ENCODE measurements at places on chromosomes 5 and 9.

GRCh38 chr5:129905473-129906176 is 1.4 kb downstream of the CHSY3 start:
- no peak for DNase-seq

DNA sequence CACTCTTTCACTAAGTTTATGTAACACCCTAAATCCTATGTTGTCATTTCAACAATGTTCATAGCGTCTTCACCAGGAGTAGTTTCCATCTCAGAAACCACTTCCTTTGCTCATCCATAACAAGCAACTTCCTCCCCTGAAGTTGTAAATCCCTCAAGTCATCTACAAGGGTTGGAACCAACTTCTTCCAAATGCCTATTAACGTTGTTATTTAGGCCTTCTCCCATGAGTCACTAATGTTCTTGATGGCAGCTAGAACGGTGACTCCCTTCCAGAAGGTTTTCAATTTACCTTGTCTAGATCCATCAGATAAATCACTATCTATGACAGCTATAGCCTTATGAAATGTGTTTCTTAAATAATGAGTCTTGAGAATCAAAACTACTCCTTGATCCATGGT is 73.3 kb upstream of the TARS1 start:
- DNase-seq: no peak

DNA sequence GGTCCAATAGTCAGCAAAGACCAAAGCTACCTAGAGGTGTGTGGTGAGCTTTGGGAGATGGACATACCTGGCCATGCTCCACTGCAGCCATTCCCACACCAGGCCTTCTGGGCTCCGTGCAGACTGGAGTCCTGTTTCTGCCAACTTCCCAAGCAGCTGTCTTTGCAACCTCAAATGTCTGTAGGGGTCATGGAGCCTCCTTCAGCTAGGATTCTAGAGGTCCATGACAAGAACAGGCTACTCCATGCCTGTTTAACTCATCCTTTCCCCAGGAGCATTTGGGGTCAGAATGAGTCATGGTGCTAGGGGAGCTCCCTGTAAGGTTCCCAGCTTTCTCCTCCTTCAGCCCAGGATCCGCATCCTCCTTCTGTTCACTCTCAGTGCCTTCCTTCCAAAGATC is 17.1 kb downstream of the VPS13A start:
- DNase-seq: no peak

- no peak for DNase-seq
Measured at GRCh38 chr9:132673355-132673754, 3.1 kb downstream of the GTF3C4 start.

- DNase-seq: no peak
Measured at GRCh38 chr9:127055745-127056402, 66.6 kb downstream of the ANGPTL2 start.

- no peak for DNase-seq
Measured at GRCh38 chr5:83925321-83925954, 204.8 kb upstream of the HAPLN1 start.

DNA sequence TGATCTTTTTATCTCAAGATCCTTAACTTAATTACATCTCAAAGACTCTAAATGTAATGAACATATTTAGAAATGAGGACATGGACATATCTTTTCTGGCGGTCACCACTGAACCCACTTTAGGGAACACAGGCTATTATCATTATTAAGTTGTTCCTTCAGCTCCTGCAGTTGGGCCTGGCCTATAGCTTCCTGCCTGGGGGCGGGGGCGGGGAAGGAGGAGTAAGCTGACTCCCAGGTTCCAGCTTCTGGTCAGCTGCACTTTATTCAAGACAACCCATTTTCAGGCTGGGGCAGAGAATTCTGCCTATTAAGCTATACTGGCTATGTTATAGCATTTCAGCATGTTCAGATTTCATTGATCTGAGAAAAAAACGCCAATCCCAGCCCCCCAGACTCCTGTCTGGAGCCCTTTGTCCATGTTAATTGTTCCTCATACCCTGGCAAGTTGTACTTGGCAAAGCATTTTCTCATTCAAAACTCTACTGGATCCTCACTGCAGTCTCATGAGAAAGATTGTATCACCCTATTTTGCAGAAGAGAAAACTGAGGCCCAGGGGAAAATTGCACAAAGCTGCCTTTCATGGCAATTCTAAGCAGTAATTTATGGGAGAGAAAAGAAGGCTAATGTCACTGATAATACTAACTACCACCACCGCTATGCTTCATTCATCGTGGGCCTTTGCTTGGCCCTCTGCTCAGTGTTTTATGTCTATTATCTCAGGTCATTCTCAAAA is 25.1 kb downstream of the COL15A1 start:
- DNase-seq: no peak

DNA sequence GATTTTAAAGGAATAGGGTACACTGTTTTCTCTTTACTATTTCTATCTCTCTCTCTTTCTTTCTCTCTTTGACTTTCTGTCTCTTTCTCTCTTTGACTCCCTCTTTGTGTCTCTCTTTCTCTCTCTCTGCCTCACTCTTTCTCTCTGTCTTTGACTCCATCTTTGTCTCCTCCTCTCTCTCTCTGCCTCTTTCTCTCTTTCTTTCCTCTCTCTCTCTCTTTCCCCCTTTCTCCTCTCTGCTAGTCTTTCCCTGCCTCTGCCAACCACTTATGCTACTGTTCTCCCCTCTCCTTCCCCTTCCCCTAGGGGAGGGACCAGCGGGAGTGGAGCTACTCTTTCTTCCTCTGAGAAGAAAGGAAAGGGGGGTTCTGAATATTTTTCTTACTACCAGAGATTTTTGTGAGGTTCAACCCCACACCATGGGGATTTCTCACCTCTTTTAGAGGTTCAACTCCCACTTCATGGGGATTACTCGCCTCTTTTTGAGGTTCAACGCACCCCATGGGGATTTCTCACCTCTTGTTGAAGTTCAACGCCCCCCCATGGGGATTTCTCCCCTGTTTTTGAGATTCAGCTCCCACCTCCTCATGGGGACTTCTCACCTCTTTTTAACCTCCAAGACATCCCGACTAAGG is 309.9 kb downstream of the NR3C1 start:
- no peak for DNase-seq

- no peak for DNase-seq
Measured at GRCh38 chr5:172052450-172053236, 46.2 kb upstream of the FBXW11 start.

DNA sequence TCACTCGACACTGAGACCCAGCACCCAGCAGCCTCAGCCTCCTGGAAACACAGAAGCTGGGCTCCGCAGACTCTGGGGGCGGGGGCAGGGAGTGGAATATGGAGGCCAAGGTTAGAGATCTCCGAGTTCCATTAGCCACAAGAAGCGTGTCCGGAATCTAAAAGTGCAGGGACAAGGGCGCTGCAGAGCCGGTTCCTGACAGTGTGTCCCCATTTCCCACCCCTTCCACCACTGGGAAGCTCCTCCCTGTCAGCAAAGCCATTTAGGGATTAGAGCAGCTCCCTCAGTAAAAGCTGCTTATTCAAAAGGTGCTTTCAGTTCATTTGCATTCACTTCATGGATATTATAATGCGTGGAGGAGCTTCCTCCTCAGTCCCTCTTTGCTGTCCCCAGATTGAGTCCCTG is 74.1 kb upstream of the HSPA9 start:
- no peak for DNase-seq

GRCh38 chr5:33795496-33795895 is 96.3 kb downstream of the ADAMTS12 start:
- no peak for DNase-seq

GRCh38 chr5:180070756-180071530 is 616 bp downstream of the RNF130 start:
- DNase-seq: peak; percentile 36

DNA sequence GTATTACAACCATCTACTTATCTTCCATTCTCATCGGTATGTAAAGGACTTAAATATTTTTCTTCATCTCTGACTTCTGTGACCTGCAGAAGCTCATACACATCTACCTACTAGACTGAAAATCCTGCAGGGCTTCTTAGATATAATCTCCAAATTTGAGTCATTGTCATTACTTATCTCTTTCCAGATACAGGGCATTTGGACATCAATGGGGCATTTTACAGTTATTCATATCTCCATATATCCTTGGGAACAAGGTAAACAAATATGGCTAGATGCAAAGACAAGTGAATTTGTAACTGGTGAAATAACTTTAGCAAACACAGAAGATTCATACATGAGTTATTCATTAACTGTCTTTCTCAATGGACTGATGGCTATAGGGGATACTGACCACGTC is 37.7 kb upstream of the IL7R start:
- no peak for DNase-seq

DNA sequence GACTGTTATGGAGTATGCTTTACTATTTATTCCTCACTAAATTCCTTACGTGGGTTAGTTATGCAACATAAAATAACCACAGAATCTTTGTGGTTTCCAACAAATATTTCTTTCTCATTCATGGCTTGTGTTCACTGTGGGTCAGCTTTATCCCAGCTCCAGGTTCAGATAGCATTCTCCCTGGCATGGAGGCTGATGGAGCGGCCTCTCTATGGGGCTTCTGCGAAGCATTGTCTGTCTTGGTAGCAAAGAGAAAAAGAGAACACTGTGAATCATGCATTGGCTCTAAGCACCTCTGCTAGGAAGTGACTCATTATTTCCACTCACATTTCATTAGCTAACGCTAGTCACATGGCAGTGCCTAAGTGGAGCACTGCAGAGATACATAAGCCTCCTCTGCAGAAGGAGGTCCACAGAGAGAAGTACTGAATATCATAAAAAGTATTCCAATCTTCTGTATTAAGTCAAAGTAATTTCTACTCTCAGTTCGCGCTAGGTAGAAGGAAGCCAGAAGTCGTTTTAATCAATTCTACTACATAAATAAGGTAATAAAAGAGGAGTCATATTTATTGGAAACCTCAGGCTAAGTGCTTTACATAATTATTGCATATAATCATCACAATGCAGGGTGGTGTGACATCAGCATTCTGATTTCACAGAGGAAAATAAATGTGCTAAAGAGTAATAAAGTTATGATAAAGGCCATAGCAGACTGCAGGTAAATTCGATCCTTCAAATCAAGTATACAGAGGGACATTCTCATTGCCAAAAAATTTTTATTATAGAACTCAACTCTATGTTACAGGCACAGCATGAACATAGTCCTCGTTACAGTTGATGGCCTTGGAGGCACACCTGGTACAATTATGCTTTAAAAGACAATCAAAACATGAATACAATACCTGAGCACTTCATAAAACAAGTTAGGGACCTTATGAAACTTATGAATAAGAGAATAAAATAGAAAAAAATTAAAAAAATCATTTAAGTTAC is 531.1 kb downstream of the CETN3 start:
- DNase-seq: no peak

GRCh38 chr9:127876764-127877562 is 512 bp downstream of the AK1 start:
- no peak for DNase-seq

DNA sequence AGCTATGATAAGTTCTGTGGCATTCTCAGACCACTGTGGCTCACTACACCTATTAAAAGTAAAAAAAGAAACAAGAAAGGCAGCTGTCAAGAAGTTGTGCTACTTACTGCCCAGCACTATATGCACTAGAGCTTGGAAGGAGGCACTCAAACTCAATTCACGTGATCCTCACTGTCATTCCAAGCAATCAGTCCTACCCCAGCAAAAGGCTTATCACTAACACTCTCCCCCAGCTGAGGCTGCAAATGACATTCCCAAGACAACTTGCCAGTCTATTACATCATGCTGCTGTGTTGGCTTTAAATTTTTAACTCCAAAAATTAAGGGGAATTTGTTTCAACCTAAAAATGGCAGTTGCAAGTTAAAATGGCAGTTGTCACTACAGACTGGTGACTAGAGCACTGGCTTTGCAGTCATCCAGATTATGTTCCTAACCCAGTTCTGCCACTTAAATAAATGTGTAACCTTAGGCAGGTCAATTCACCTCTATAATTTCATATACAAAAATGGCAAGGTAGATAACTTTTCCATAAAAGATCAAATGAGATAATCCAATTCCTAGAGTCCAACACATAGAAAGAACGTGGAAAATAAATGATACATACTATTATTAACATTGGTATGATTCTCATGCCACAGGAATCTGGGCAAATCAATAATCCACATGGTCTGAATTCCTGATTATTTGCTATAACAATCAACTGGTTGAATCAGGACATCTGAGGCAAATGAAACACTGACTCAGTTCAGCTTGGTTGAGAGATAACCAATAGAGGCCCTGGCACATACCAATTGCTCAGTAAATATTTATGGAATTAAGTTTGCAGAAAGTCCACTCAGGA is 52.4 kb downstream of the FBXW11 start:
- DNase-seq: no peak

DNA sequence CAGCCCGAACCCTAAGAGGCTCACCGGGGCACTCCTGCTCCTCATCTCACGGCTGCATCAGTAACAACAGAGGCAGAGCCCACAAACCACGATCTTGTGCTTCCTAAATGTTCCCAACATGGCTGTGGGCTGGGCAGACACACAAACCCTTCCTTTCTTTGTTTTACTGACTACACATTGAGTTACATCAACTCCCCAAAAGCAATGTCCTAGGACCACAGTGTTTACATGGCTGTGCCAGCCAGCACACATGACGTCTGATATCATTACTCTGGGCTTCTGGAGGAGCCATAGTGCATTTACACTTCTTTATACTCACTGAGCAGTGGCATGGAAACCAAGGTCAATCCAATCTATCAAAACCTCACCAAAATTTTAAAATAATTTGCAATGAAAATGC is 101.4 kb downstream of the LHFPL2 start:
- no peak for DNase-seq

DNA sequence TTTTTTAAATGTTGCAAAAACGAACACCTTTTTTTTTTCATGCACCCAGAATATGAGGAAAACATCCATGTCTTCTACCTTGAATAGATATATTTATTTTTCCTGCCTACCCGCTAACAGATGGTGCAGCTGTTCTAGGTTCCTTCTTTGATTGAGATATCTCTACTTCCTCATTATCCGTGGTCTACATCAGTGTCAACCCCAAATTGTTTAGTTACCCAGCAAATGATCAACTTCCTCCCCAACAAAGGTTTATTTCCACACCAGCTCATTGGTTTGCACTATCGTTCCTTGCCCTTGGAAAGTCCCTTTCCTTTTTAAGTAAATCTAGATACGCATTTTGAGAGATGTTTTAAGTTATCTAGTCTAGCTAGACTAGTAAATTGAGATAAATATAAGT is 166.4 kb downstream of the PRR16 start:
- no peak for DNase-seq

DNA sequence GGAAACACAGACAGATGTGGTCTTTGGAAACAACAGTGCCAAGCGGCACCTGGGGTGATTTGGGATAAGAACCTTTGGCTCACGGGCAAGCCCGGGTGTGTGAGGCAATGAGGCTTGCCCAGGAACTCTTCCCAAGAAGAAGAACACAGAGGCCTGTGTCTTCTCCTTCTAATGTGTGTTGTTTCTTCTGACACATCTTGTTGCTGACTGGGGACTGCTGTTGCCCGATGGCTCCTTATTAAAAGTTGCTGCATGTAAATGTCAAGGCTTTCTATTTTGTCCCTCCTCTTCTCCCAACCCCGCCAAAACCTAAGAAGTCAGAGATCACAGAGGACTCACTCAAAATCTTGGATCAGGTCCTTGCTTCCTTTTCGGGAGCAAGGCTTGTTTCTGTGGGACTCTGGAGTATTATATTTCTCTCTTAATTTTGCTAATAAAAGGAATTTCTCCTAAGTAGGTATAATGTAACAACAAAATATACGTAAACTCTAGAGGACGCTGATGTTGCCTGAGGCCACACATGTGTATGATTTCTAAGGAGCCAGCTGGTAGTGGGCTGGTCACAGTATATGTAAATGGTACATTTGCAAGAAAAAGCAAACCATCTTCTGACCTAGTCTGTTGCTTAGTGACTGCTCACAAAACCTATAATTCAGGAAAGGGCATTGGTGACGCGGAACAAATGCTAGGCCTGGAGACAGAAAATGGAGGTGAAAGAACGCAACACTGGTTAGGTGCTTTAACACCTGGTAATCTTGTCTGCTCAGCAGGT is 232.5 kb downstream of the GADD45G start:
- no peak for DNase-seq
